ENCODE measurements at places on chromosomes 6 and 20.

DNA sequence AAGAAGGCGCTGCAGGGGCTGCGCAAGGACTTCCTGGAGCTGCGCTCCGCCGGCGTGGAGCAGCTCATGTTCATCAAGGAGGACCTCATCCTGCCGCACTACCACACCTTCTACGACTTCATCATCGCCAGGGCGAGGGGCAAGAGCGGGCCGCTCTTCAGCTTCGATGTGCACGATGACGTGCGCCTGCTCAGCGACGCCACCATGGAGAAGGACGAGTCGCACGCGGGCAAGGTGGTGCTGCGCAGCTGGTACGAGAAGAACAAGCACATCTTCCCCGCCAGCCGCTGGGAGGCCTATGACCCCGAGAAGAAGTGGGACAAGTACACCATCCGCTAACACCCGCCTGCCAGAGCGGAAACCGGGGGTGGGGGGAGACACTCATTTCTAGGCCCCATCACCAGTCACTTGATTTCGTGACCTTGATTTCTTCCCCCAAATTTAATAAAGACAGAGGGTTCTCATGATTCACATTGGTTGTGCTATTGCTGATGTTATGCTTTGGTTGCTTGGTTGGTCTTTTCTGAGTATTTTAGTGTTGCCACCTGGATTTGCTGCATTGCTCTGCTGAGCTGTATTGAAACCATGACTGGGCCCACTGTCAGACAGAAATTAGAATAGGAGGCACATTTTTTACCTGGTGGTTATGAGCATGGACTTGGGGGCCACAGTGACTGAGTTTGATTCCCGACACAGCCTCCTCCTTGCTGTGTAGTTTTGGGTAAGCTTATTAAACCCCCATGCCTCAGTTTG lies 1.5 kb downstream of the FAM50B start:
- no peak for DNase-seq

- DNase-seq: no peak
Observed at GRCh38 chr20:64224351-64225170, 31.0 kb upstream of the PCMTD2 start.

DNA sequence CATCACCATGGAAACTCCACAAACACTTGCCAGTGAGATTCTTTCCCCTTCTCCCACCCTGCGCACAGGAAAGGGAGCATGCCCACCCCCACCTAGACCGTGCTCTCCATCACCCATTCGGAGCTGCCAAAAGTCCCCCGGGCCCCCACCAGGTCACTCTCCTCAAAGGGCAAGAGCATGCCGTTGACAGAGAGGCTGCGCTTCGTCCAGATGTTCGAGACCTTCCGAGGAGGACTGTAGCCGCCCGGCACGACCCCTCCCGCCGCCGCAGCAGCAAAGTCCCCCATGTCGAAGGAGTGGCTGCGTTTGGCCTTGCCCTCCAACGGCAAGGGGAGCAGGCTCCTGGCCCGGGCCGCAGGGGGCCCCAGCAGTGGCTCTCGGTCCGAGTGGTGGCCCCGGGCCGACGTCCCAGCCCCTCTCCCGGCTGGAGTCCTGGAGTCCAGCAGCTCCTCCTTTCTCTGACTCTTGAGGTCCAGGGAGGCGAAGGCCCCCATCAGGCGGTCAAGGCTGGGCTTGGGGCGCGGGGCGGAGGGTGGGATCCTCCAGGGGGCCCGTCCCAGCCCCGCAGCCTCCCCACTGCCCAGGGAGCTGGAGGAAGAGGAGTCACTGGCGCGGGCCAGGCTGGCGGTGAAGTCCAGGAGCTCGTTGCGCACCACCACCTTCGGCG lies 195.2 kb downstream of the LRFN2 start:
- no peak for DNase-seq

- no peak for DNase-seq
Observed at GRCh38 chr6:91063362-91063761, 476.5 kb upstream of the MAP3K7 start.

All from NCI-H1694 (cell line).